NCI-H2107 (cell line): ENCODE measurements at places on chromosomes 7 and 10.

GRCh38 chr10:31930023-31930751 is 1.6 kb upstream of the ARHGAP12 start:
- DNase-seq, result no peak

GRCh38 chr10:131762789-131763696 is 137.8 kb upstream of the PPP2R2D start:
- no peak for DNase-seq

- no peak for DNase-seq
Observed at GRCh38 chr7:100946111-100946510, 3.2 kb upstream of the MUC3A start.

GRCh38 chr7:158439035-158439434 is 148.6 kb downstream of the PTPRN2 start:
- DNase-seq, result no peak

DNA sequence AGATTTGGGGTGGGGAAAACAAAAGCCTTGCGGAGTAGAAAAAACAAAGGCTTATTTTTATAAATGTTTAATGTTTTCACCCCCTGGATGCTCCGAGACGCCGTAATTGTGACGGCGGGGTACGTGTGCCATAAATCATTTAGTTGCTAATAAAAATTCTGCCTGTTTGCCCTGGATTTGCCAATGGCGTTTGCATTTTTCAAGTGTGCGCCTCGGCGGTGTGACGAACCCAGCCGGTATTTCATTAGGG is 2.5 kb upstream of the TNRC18 start:
- peak; percentile 72 for DNase-seq

GRCh38 chr7:93018716-93019115 is 99.1 kb downstream of the SAMD9 start:
- no peak for DNase-seq

- no peak for DNase-seq
Observed at GRCh38 chr7:11858026-11858425, 26.0 kb upstream of the THSD7A start.

DNA sequence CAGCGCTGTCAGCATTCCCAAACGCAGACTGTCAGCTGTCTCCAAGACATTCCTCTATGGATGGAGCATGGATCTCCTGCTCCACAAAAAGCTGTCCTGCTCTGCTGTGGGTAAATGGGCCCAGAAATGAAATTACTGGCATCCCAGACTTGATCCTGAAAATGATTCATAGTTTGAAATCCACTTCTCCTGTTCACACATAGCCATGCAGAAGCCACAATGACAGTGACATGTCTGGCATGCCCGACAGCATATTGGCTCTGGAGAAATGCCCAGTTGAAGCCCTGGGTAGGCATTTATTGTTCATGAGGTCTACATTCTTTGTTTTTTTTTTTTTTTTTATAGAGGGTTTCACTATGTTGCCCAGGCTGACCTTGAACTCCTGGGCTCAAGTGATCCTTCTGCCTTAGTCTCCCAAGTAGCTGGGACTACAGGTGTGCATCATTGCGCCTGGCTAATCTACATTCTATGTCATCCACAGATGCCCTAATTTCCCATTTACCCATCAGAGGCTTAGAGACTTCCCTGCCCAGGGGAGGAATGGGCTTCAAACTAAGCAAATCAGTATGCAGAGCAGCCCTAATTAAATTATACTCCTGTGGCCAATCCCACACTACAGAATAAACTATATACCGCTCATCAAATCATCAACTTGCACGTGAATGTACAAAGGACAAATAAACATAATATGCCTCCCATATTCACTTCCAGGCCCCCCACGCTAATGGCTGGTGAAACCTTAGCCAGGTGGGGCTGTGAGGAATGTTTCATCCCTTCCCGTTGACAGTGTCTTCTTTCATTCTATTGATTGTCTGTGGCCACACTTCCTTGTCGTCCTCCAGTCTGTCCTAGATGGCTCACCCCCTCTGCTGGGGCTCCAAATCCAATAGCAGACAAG is 61.8 kb upstream of the EEPD1 start:
- no peak for DNase-seq
